ENCODE measurements at places on chromosomes 13 and 19.

DNA sequence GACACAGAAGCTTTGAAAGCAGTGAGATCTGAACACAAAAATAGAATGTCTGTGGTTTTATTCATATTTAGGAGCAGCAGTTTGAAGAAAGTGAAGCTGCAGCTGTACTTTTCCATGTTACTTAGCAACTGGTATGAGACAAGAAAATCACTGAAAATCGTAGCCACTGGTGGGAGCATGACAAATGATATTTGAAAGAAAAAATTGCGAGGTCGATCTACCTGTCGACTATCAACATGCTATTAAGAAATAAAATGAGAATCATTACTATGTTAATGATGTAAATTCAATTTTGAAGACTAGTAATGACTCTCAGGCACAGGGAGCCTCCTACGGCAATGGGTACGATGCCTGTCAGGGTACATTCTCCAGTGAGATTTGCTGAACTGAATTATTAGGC, 436.4 kb downstream of the SLITRK5 start:
- no peak for DNase-seq

- no peak for DNase-seq
These were observed 220.5 kb downstream of the RBM26 start for GRCh38 chr13:79185580-79185979.

GRCh38 chr13:45207319-45207718, 6.5 kb upstream of the KCTD4 start:
- DNase-seq: no peak

- peak; percentile 89 for DNase-seq
These were observed 5.8 kb downstream of the FTL start for GRCh38 chr19:48970923-48971395.

DNA sequence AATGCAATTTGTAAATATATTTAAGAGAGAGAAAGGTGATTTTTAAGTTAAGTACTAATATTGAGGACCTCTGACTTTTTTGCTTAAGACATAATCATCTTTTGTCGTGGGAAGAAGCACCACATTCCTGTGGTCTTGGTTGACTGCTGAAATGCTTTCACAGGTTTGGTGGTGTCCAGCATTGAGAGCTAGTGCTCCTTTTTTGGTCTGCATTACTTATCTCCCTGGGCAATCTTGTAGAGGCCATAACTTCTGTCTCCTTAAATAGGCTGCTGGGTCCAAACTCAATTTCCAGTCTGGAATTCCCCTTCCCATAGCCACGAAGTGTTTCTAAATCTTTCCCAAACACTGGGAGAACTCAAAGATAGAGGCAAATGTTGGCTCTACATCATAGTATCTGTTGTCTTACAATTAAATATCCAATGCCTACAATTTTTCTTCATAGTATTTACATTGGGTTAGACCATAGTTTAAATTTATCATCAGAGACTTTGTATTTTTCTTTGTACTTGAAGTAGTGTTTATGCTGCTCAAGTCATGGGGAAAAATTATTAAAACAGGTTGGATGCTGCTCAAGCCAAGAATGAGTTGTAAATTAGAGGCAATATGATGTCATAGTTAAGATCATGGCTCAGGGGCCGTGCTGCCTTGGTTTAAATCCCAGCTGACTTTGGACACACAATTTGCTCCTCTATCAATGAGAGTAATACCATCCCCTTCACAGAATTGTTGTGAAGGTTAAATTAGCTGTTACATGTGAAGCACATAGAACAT, 105.6 kb downstream of the POSTN start:
- no peak for DNase-seq

GRCh38 chr13:63909726-63910375, 2494.2 kb upstream of the PCDH20 start:
- no peak for DNase-seq

DNA sequence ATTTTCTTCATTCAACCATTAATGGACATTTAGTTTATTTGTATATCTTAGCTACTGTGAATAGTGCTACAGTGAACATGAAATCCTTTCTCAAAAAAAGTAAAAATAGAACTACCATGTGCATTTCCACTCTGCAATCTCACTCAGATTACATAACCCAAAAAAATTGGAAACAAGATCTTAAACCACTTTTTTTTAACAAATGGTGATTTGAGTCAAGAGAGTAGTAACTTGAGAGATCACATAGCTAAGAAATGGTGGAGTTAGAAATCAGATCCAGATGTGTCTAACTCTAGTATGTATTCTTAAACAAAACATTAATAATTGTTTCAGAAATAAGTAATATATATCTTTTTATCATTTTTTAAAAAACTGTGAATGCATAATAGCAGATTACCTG, 318.3 kb upstream of the SGCG start:
- DNase-seq: no peak

GRCh38 chr19:22832031-22832762, at the start of gene ZNF723:
ZNF723 (plus strand) TSS chr19:22832291; CDS start chr19:22832380, 89 bp downstream.
- DNase-seq: no peak

Measured in activated CD8-positive, alpha-beta T cell treated with anti-CD3 and anti-CD28 coated beads, Interleukin-2, amount 10 ng/mL, durations not matched to agents 7 days and 5 days (primary cell).